ENCODE measurements at places on chromosomes 4 and X. TPM values are rescaled to one million over a fixed set of nuclear protein-coding genes. Genes with fewer than 3 reads are reported as not detected.
A peak's percentile ranks its signal among the peaks of the same experiment; 100 is the strongest.

Gene TNMD
- total RNA-seq: not detected

Gene PCGF3
- total RNA-seq: 82.6 TPM

Gene CSN1S1
- not detected for total RNA-seq

Gene FGD1
- 5.4 TPM for total RNA-seq

DNA sequence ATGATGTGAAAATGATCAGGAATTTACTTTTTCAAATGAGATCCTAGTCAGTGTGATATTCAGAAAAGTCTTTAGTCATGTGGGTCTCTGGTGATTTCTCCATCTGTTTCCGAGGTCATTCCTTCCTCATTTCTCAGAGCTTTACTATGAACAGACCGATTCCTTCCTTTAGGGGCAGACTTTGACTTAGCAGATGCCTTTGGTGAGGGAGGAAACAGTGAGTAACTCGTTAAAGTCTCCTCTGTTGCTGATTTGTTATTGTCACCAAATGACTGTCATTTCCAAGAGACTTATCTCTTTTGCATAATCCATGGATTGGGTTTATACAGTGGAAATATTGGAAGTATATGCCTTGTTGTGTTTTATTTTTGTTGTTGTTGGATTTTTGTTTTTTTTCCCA is 76.2 kb upstream of the CD99 start:
- H3K4me3 ChIP-seq: no peak overlapping the region
- H3K27me3 ChIP-seq: no peaks in the 10 kb centered on the region
- no peaks in the 10 kb centered on the region for H3K4me1 ChIP-seq
- DNase-seq: no peak
- H3K27ac ChIP-seq: no peak overlapping the region

Gene MAGEB17
- not detected for total RNA-seq

Gene UGT8
- 11.2 TPM for total RNA-seq

Gene GAGE2A
- not detected for total RNA-seq

- H3K4me1 ChIP-seq: no peaks in the 10 kb centered on the region
- no peaks in the 10 kb centered on the region for H3K27me3 ChIP-seq
- H3K27ac ChIP-seq: no peak overlapping the region
- no peaks in the 10 kb centered on the region for H3K36me3 ChIP-seq
- no peak for DNase-seq
- no peak overlapping the region for H3K4me3 ChIP-seq
These were observed 939.4 kb downstream of the C4orf33 start for GRCh38 chr4:130035391-130035790.

DNA sequence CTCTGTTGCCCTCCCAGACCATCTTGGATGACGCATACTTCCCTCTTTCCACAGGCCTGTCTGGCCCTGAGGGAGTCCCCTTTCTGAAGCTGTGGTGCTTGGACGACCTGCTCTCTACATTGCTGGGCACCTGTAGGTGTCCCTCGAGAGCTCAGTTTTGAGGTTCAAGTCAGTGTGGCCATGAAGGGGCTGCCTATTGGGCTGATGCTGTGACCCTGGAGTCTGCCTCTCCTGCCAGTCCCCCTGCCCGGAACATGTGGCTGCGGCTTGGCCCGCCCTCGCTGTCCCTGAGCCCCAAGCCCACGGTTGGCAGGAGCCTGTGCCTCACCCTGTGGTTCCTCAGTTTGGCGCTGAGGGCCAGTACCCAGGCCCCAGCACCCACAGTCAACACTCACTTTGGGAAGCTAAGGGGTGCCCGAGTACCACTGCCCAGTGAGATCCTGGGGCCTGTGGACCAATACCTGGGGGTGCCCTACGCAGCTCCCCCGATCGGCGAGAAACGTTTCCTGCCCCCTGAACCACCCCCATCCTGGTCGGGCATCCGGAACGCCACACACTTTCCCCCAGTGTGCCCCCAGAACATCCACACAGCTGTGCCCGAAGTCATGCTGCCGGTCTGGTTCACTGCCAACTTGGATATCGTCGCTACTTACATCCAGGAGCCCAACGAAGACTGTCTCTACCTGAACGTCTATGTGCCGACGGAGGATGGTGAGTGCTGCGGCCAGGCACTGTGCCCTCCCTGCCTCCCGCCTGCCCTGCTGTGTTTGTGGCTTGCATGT is 3.0 kb downstream of the NLGN3 start:
- no peak overlapping the region for H3K4me3 ChIP-seq
- H3K27ac ChIP-seq: no peak overlapping the region
- H3K36me3 ChIP-seq: peaks cover 2% of the 10 kb centered on the region
- H3K4me1 ChIP-seq: no peaks in the 10 kb centered on the region
- no peak for DNase-seq

GRCh38 chr4:155505321-155505720 is 128.6 kb upstream of the MAP9 start:
- H3K4me1 ChIP-seq: no peaks in the 10 kb centered on the region
- no peak overlapping the region for H3K27ac ChIP-seq
- H3K4me3 ChIP-seq: no peak overlapping the region
- no peak for DNase-seq
- H3K36me3 ChIP-seq: no peaks in the 10 kb centered on the region
- no peaks in the 10 kb centered on the region for H3K27me3 ChIP-seq

DNA sequence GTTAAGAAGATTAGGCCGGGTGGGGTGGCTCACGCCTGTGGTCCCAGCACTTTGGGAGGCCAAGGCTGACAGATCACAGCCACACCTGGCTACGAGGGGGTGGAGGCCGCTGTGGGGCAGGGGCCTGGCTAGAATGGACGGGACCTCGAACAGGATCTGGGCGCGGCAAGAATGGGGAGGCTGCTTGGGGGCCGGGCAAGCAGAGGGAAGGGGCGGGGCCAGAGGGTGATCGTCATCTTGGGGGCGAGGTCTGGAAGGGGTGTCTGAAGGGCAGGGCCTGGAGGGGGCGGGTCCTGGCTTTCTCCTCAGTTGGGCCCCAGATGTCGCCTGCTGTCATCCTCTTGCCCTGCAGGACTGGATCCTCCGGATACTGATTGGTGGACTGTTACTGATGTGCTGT is 57.3 kb upstream of the ENPEP start:
- H3K4me3 ChIP-seq: no peak overlapping the region
- no peaks in the 10 kb centered on the region for H3K36me3 ChIP-seq
- H3K27ac ChIP-seq: no peak overlapping the region
- no peaks in the 10 kb centered on the region for H3K27me3 ChIP-seq
- no peaks in the 10 kb centered on the region for H3K4me1 ChIP-seq
- no peak for DNase-seq

Gene ARHGAP6
- 9.0 TPM for total RNA-seq

DNA sequence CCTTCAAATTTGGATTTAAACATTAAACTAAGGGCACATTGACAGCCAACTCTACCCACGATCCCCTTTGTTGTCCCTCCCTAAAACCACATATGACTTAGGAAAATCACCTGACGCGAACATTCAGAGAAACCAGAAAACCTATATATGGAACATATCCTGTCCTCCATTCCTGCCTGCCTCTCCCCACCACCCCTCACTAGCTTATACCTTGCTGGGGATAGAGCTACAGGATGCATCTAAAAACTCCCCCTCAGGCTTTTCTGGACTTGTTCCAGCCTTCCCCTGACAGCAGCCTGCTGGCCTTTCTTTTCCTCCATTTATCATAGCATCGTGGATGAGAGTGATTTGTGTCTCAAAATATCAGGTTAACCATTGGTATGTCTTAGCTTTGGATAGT is 8.8 kb downstream of the STK26 start:
- no peak for DNase-seq
- H3K36me3 ChIP-seq: no peaks in the 10 kb centered on the region
- H3K4me1 ChIP-seq: no peaks in the 10 kb centered on the region
- no peak overlapping the region for H3K27ac ChIP-seq
- H3K4me3 ChIP-seq: no peak overlapping the region

Gene PDZD4
- 11.1 TPM for total RNA-seq

- peaks cover 38% of the 10 kb centered on the region for H3K4me1 ChIP-seq
- DNase-seq: peak; percentile 43
- H3K27ac ChIP-seq: peak overlapping the region; percentile 71
These were observed 450 bp downstream of the ACSL1 start for GRCh38 chr4:184825141-184825895.

DNA sequence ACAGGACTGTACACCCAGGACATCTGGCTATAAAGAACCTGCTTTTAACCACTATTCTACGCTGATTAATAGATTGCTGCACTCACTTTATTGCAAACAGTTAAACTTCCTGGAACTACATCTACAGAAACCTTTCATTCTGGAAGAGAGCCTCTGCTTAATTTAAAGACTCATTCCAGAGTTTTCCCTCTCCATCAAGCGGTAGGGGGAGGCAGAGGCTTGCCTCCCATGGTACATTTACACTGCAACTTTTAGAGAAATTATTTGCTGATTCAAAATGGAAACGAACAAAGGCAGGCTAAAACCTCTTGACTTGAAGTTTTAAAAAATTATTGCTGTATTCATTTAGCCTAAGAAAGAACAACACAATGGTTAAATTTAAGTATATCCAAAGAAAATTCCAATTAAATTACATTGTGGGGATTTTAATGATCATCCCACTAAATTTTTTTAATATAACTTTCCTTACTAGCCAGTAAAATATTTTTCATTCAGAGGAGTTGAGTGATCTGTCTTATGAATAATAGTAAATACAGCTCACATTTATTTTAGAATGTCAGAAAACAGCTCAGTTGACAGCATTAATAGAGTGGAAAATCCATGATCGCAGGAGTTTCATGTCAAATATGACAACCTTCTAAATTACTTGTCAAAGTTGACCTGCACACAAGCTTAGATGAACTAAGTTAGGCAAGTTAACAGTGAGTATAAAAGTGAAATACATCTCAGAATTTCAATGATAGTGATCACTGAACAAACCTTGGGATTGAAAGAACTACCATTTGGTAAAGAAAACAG is 46.3 kb upstream of the PCDH10 start:
- H3K27ac ChIP-seq: no peak overlapping the region
- H3K27me3 ChIP-seq: no peaks in the 10 kb centered on the region
- H3K36me3 ChIP-seq: no peaks in the 10 kb centered on the region
- H3K4me3 ChIP-seq: no peak overlapping the region
- H3K4me1 ChIP-seq: no peaks in the 10 kb centered on the region
